Activated CD4-positive, alpha-beta T cell treated with anti-CD3 and anti-CD28 coated beads, Interleukin-2, Interleukin-6, amounts not matched to agents 100 ng/mL and 50 ng/mL, durations not matched to agents 16 hours and 8 hours (primary cell): ENCODE measurements at places on chromosomes 16 and 17.

DNA sequence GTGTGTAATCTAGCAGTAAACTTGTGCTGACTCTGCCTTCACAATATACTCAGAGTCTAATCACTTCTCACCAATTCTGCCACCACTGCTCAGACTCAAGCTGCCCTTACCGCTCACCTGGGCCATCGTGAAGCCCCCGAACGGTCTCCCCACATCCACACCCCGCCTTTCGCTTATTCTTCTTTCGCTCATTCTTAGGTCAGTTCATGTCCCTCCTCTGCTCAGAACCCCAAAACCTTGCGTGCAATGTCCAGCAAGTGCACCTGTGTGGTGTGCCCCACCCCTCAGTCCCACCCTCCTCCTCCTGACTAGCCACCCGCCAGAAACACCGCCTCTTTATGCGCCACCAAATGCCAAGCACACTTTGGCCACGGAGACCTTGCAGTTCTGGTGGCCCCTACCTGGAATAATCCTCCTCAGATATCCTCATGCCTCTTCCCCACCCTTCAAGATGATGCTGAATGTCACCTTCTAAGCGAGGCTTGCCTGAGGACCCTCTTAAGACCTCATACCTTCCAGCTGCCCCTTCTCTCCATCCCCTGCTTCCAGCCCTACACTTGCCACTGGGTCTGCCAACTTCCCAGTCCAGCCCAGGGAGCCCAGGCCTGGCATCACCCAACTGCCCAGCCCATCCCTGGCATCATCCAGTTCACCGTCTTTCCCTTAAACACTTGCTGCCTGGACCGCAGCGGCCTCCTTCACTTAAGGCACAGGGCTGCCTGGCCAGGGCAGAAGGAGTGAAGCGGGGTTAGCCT lies 34.3 kb upstream of the RBFOX3 start:
- no peak for DNase-seq

- DNase-seq = peak; percentile 83
Observed at GRCh38 chr17:75783069-75783783, 1.4 kb upstream of the UNK start.

- DNase-seq = no peak
Observed at GRCh38 chr16:49150341-49150740, 131.3 kb downstream of the CBLN1 start.

GRCh38 chr16:17440131-17440530 lies 30.6 kb downstream of the XYLT1 start:
- no peak for DNase-seq

DNA sequence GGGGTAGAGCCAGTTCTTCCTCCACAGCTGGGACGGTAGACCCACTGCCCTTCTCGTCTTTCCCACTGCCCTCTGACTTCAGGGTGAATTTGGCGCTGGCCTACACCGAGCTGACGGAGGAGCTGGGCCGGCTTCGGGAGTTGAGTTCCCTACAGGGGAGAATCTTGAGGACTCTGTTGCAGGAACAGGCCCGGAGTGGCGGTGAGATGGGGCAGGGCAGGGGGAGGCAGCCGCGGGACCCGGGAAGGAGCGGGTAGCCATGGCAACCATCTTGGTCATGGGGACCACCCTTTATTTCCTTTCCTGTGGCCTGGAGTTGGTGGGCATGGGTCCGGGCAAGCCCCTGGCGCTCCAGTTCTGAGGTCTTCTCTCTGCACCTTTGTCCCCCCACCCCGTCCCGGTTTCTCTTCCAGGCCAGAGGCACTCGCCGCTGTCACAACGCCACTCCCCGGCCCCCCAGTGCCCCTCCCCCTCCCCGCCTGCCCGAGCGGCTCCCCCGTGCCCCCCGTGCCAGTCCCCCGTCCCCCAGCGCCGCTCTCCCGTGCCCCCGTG lies 14.4 kb downstream of the TBKBP1 start:
- no peak for DNase-seq

DNA sequence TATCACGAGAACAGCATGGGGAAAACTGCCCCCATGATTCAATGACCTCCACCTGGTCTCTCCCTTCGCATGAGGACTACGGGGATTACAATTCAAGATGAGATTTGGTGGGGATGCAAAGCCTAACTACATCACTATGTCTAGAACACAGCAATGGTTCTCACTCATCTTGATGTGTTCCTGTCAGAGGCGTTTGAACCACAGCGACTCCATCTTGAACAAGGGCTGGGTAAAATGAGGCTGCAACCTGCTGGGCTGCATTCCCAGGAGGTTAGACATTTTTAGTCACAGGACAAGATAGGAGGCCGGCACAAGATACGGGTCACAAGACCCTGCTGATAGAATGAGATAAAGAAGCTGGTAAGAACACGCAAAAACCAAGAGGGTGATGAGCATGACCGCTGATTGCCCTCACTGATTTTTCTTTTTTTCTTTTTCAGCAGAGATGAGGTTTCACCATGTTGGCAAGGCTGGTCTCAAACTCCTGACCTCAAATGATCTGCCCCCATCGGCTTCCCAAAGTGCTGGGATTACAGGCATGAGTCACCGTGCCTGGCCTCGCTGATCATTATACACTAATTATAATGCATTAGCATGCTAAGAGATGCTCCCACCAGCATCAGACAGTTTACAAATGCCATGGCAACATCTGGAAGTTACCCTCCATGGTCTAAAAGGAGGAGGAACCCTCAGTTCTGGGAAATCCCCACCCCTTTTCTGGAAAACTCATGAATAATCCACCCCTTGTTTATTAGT lies 3.0 kb upstream of the PPY start:
- DNase-seq = no peak

GRCh38 chr17:77312061-77312701 lies 171.4 kb downstream of the SEC14L1 start:
- DNase-seq = no peak

GRCh38 chr16:83912519-83913244 lies 13.8 kb downstream of the MLYCD start:
- DNase-seq = no peak

DNA sequence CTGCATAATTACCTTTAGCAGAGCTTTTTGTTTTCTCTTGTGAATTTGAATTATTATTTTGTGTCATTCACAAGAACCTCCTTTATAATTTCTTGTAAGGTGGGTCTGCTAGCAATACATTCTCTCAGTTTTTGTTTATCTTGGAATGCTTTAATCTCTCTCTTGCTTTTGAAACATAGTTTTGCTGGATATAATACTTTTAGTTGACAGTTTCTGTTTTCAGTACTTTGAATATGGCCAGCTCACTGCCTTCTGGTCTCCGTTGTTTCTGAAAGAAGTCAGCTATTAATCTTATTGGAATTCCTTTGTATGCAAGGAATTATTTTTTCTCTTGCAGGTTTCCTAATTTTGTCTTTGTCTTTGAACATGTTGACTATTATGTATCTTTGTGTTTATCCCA lies 167.0 kb downstream of the MAP2K4 start:
- DNase-seq = no peak

GRCh38 chr17:35084987-35085386 lies 21.5 kb upstream of the RFFL start:
- peak; percentile 47 for DNase-seq

DNA sequence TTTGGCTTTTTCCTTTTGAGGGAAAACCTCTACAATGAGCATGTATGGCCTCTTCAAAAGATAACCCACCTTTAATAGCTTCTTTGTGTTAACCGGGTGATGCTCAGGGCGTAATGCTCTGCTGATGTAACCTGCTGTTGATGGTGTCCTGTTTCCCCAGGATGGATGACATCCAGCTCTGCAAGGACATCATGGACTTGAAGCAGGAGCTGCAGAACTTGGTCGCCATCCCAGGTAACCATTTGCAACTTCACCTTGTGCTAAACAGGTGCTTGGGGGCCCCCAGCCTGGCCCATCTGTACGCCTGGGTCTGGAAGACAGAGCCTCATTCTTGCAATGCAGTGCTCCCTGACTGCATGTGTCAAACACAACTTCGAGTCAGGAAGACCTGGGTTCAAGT lies 75.1 kb downstream of the MARF1 start:
- DNase-seq = no peak

- no peak for DNase-seq
Observed at GRCh38 chr17:77318491-77319210, 177.9 kb downstream of the SEC14L1 start.

DNA sequence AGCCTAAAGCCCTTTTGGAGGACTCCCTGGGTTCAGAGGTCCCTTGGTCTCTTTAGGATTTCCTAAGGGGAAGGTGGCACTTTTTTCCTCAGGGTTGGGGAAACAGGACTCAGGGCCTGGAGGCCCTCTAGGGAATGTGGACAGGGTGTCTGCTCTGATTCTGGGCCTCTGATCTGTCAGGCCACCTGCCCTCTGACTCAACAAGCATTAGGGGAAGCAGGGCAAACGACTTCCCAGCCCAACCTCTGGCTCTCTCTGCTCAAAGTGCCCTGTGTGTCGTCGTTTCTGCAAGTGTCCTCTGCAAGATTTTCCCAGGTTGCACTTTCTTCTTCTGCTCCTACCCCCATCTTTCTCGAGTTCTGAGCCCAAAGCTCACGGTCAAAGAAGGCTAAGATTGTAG lies 6.6 kb upstream of the IGFBP4 start:
- DNase-seq = no peak

DNA sequence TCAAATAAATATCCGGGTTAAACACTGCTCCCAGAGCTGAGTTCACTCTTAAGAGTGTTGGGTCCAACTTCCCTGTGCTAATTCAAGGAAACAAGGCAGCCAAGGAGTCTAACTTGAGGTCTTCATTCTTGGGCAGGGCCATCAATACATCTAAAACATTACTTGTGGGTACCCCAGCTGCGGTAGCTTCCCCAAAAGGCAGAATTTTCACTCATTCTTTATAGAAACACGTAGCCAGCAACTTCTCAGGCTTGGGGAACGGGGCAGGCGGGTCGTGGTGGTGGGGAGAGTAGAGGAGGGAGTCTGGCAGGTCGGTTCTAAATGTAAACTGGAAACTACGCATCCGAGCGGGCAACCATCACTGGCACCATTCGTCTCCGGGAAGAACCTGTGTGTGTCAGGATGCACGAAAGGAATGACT lies 666 bp upstream of the METTL9 start:
- DNase-seq = no peak

GRCh38 chr17:55421179-55421934 lies at the start of gene MMD:
TSS of gene MMD (minus strand) at chr17:55421835. CDS start at chr17:55421695, 140 bp downstream.
- peak; percentile 33 for DNase-seq

DNA sequence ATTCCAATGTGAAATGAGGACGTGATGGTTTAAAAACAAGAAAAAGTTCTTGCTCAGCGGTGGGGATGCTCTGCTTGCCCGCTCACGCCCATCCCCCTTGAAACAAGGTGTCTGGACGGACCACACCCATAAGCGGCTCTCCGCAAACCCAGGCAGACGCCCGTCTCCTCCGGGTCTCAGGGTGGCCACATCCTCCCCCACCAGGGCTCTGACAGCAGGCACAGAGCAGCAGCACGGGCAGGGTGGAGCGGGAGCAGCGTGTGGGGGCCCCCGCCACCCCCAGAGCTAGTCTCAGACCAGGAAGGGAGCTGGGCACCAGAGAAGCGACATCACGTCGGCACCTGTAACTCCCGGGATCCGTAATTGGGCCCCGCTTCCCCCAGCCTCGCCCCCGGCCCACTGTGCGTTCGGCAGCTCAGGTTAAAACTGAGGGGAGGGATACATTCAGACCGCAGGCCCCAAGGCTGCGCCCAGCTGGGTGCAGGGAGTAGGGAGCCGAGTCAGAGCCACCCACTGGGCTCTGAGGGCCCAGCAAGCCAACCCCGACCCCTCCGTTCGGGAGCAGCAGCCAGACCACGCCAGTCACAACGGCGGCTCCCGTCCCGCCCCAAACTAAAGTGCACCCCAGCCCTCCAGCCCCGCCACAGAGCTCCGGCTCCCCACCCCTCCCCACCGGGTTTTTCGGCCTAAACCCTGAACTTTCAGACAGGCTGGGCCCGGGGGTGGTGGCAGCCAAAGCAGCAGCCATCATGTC lies 22.0 kb downstream of the CLUH start:
- DNase-seq = no peak

DNA sequence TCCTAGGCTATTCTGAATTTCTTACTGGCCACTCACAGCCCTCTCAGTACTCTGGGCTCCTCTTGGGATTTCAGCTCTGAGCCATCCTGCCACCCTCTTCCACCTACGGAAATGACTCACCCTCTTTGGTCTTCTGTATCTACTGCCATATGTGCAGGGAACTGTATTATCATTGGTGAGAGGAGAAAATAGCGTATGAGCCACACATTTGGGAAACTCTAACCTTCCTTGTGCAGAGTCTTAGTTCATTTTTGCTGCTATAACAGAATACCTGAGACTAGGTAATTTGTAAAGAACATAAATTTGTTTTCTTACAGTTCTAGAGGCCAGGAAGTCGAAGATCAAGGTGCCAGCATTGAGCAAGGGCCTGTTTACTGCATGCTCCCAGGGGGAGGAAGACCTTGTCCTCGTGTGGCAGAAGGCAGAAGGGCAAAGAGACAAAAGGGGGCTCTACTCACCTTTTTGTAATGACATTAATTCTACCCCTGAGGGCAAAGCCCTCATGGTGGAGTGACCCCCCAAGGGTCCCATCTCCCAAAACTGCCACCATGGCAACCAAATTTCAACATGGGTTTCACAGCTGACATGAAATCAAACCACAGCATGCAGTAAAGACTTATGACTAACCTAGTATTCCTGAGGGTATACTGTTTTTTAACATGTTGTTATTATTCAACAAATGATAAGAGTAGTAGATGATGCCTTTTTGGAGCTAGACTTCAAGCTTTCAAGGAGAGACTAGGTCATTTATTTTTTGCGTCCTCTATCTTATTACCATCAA lies 191.8 kb downstream of the PRKCA start:
- DNase-seq = peak; percentile 33

- DNase-seq = no peak
Observed at GRCh38 chr16:29961127-29961478, 776 bp upstream of the TMEM219 start.

DNA sequence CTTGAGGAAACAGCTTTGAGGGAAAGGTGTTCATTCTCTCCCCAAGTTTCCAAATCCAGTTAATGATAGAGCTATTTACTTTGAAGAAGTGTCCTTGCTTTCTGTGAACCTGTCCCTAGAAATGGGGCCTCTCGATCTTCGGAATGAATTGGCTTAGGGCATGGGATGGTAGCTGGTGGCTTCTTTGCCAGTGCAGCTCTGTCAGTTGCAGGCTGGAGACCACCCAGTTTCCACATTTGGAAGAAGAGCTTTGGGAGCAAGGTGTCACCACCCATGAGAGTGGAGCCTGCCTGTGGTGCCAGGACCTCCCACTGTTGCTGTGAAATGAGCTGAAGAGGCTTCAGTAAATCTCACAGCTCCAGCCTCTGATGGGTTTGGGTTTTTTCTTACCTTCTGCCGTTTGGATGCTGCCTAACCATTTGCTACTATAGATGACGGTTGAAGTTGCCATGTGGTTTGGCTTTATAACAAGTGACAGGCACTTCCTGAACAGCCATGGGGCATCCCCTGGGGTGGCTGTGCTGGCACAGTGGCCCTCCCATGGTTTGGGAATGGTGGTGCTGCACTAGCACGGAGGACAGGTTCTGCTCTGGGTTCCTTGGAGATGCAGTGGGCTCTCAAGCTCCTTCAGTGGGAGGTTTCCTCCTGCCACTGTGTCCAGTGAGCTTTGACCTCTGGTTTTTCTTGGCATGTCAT lies 19.5 kb upstream of the SLC5A10 start:
- DNase-seq = peak; percentile 18

DNA sequence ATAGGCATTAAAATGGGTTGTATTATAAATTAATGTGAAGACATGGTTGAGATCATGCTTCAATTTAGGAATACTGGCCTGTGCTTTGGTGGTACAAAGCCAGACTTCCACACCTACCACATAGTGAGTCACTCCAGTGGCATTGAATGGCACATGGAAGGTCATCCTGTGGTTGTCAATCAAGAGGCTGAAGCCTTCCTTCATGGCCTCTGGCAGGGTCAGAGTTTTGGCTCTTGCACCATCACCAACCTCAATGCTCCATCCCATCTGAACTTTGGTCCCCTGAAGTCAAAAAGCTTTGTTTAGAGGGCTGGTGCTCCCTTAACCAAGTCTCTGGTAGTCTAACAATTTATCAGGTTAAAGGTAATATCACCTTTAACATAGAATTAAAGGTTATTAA lies 6.1 kb downstream of the ZP2 start:
- no peak for DNase-seq
